Hematopoietic multipotent progenitor cell (in vitro differentiated cells): ENCODE measurements at places on chromosomes 1 and 21. TPM values are rescaled to one million over a fixed set of nuclear protein-coding genes. Genes with fewer than 3 reads are reported as not detected.

GRCh38 chr1:207875532-207875931 lies 35.4 kb downstream of the CD34 start:
- DNase-seq, result no peak

DNA sequence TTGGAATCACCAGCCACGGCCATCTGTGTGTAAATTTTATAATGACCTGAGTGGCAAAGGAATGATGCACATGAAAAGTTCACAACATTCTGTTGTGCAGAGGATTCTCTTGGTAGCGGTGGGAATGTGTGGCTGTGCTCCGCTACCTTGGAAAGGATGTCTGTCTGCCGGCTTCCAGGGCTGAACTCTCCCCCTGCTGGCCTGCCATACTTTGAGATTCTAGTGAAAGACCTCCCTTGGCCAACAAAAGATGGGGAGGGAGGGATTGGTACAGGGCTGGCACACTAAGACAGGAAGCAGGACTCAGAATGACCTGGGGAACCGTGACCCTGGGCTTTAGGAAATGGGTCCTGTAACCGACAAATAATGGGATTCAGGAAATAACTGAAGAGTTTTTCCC lies 194.5 kb upstream of the PLD5 start:
- DNase-seq, result no peak

The RUNX3 gene
- total RNA-seq, result 22.9 TPM

- DNase-seq, result no peak
These were observed 143.6 kb upstream of the RAB4A start for GRCh38 chr1:229127301-229127700.

The WDR4 gene
- 31.2 TPM for total RNA-seq

- DNase-seq, result no peak
These were observed 15.2 kb downstream of the EXTL2 start for GRCh38 chr1:100879422-100879821.

The OR2T11 gene
- not detected for total RNA-seq

DNA sequence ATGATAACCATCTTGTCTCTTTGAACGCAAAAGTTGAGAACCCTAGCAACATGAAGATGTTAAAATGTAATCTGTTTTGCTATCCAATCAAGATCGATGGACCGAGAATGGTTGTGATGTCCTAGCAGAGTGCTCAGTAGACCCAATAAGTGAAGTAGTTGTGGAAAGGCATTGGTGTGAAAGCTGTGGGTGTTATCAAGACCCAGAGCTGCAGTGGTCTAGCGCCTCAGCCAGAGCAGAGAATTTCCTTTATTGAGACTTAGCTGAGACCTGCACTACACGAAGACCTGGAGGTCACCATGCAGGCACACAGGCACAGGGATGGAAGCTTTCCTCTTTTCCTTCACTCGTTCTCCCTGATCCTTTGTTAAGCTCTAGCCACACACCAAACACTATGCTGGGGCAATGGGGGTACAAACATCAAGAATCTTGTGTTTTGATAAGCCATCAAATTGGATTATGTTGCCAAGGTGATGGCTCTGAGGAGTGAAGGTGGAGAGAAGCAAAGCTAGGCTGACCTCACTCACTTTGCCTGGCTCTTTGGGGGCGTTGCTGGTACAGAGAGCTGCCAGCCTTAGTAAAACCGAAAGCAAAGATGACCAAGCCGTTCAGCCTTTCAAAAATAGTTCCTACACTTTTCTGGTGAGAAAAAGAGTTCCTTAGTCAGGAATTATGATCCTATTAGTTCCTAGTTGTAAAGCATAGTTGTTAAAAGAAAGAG lies 24.1 kb downstream of the METTL13 start:
- no peak for DNase-seq

DNA sequence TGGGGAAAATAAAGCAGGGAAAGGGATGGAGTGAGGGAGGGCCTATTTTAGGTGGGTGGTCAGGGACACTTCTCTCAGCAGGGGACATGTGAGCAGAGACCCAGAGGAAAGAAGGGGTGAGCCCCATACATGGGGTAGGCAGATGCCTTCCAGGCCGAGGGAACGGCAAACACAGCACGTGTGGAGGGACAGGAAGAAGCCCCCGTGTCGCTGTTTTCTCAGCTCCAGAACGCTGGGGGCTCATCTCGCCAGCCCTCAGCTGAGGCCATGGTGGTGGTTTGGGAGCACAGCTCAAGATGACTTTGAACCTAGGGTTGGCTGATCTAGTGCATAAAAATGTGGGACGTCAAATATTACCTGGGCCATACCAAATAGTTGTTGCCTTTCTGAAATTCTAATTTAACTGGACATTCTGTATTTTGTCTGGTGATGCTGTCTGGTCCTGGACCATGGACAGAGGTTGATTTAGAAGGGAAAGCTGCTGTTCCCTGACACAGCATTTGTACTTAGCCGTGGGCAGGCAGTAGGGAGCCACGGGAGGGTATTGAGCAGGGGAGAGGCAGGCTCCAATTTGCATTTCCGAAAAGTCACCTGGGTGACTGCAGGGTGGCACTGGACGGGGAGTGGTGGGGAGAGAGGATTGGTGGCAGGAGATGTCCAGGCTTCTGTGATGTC lies 53.1 kb upstream of the RUNX3 start:
- no peak for DNase-seq

- DNase-seq, result peak; percentile 35
These were observed 60.3 kb downstream of the CD46 start for GRCh38 chr1:207811920-207812720.

GRCh38 chr1:95017775-95018174 lies 55.0 kb downstream of the ALG14 start:
- no peak for DNase-seq

DNA sequence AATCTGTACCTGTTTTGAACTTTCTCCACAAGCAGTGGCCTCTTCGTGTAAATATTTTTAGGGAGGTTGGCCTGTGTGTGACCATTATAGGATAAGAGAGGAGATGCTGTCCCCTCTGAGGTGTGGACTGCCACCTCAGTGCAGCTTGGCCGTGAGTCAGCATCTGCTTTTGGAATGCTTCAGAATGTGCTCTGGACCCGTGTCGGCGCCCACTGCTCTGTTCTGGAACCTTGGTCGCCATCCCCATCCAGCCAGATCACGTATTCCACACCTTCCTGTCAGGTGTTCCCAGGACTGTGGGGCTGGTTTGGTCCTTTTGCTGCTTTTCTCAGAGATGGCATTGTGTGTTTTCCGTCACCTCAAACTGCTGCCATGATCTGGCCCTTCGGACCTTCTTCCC lies 5.5 kb downstream of the UCK2 start:
- no peak for DNase-seq

DNA sequence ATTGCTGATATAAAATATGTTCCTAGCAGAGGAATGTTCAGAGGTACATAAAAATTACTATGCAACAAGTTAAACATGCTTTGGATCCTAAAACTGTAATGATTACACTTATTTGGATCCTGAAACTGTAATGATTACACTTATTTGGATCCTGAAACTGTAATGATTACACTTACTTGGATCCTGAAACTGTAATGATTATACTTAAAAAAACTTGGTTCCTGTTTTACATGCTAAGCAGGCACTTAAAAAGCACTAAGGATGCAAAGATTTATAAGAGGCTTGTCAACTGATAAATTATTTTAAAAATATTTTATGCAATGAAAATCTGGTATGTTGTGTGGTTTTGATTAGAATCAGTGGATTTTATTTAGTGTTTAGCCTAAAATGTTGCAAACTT lies 47.7 kb downstream of the ZNHIT6 start:
- DNase-seq, result no peak

GRCh38 chr1:6508816-6509189 lies 17.3 kb upstream of the PLEKHG5 start:
- DNase-seq, result no peak

- DNase-seq, result no peak
These were observed 45.5 kb downstream of the EPS15 start for GRCh38 chr1:51473331-51474115.

GRCh38 chr1:68047659-68048026 lies 2.8 kb downstream of the DIRAS3 start:
- no peak for DNase-seq

The CBR1 gene
- total RNA-seq, result 85.6 TPM

The XCL1 gene
- not detected for total RNA-seq

DNA sequence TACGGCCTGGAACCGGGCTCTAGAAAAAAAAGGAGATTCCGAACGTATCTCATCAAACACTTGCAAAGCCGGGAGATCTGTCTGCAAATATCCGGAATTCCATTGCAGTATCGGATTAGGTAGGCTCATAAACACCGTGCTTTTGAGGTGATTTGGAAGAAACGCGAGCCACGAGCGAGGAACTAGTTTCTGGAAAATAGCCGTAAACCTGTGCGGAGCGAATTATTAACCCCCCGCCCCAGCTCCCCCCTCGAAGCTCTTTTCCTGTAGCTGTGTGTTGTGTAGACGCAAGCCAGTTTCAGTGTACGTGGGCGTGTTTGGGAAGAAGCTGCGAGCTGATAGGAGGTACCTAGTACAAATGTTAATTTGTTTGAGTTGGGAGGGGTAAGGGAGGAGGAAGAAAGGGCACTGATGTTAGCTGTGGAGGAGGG lies 1.1 kb downstream of the RALGPS2 start:
- DNase-seq, result peak; percentile 84

The SPRR2F gene
- not detected for total RNA-seq

DNA sequence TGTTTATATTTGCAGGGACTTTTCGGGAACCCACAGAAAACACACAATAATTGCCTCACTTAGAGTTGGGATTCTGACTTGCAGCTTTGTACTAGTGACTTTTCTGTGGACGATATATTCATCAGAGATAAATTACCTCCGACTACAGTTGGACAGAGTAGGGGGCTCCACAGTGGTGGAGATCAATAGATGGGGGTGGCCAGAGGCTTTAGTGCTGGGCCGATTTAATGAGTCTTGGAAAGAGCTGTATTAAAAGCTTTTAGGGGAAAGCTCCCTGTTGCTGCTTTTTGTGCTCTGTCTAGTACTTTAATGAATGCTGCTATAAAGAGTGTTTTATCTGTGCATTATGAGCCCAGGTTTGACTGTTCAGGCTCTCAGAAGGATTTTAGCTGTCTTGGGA lies 359.2 kb upstream of the DPYD start:
- DNase-seq, result no peak

The NR1I3 gene
- not detected for total RNA-seq

The SLC45A3 gene
- 78.6 TPM for total RNA-seq

DNA sequence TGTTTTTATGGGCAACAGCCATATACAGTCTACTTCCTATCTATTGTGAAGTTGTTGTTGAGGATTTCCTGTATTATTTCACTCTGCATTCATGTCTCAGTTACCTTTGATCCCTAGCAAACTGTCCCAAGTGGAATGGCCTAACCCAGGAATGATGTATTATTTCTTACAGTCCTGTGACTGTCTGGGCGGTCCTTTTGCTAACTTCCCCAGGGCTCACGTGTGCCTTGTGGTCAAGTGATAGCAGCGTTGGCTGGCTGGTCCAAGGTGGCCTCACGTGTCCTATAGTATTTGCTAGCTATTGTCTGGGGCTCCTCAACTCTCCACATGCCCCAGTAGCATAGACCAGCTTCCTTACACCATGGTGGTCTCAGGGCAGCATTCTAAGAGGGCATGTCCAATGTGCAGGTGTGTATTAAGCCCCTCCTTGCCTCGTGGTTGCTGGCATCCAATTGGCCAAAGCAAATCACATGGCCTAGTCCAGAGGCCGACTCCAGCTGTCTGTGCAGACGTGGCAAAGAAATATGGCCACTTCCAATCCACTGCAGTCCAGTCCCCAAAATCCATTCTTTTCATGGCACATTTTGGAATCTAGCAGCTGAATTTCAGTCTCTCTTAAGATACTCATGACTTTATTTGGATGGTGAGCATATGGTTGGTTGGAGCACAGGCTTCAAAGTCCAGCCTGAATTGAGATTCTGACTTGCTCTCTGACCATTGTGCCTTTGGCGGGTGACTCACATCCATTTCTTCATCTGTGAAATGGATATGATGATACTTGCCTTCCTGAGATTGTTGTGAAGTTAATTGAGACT lies 94.1 kb downstream of the GALNT2 start:
- no peak for DNase-seq

GRCh38 chr1:40567825-40568224 lies 36.4 kb downstream of the ZNF684 start:
- DNase-seq, result no peak

The TCHHL1 gene
- total RNA-seq, result not detected

The AIM2 gene
- under 0.01 TPM for total RNA-seq

DNA sequence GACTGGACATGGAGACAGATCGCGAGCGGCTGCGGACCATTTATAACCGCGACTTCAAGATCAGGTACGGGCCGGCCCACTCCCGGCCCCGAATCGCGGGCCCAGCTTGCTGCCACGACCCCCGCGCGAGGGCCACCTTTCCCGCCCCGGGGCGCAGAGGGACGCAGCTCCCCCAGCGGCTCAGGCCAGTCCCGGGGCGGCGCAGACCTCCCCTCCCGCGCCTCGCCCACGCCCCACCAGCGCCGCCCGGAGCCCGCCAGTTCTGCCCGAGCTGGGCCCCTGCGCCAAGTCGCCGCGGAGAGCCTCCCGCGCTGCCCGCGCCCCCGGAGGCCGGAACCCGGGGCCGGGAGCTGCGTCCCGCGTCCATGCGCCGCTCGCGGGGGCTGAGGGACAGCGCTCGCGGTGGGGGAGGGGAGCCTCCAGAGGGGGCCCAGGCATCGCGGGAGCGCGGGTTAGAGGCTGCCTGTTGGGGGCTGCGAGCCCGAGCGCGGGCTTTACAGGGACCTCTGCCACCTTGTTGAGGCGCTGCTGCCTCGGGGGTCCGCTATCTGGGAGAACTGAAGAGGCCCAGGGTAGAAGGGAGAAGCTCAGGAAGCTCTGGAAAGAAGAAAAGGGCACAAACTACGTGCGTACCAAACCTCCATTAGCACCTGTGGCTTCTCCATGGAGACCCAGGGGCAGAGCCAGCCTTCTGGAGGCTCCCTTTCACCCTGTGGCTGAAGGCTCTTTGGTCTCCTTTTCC lies 698 bp downstream of the MOV10 start:
- peak; percentile 50 for DNase-seq

The NPHS2 gene
- not detected for total RNA-seq

- DNase-seq, result no peak
These were observed 6.4 kb upstream of the KIF14 start for GRCh38 chr1:200626853-200627534.

The NR5A2 gene
- under 0.01 TPM for total RNA-seq

The ARHGEF10L gene
- total RNA-seq, result 0.27 TPM

DNA sequence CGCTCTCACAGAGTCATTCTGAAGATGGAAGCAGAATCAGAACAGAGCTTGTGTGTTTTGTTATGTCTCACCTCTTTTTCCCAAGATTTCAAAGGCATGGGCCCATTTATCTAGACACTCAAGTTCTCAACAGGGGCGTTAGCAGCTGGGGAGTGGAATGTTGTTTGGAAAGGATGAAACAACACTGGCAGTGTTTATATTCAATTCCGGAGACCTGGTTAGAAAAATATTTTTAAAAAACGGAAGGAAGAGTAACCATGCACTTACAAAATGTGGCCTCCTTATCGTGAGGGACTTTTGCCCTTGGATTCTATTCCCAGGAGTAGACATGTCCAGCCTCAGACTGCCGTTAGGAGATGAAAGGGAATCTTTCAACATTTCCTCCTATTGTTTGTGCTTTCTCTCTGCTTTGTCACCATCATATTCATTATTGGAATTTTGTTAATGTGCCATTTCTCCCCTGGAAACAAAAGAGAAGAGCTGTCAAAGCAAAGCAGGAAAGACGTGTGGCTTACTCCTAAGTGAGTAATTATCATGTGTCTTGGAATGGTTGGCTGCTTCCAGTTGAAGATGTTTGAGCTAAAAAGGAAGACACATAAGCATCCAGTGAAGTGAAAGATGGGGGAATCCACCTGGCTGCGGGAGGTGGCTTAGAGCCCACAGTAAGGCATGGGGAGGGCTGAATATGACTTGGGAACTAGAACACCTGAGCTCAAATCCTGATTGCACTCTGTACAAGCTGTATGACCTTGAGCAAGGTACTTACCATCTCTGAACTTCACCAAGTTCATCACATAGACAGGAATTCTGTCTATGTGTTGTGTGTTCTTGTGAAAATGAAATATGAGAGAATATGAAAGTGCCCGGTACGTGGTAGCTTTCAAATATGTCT lies 71.7 kb upstream of the JUN start:
- no peak for DNase-seq
